Diencephalon (tissue), 1 donor: ENCODE measurements at places on chromosomes 3 and 15. TPM values are rescaled to one million over a fixed set of nuclear protein-coding genes. Genes with fewer than 3 reads are reported as not detected.

Gene FETUB
- total RNA-seq = not detected

Gene MAP2K1
- 47.5 TPM for total RNA-seq

Gene MYO5C
- total RNA-seq = 3.0 TPM

Gene SPTSSB
- total RNA-seq = 33.9 TPM

Gene LRRC2
- 1.2 TPM for total RNA-seq

Gene EXD1
- under 0.01 TPM for total RNA-seq

Gene GABRR3
- total RNA-seq = not detected

Gene STRIT1
- 2.1 TPM for total RNA-seq

Gene ZNF619
- 6.2 TPM for total RNA-seq

Gene SNURF
- total RNA-seq = 67.6 TPM

Gene C3orf22
- not detected for total RNA-seq

Gene NDUFAF3
- 34.6 TPM for total RNA-seq

Gene OIP5
- total RNA-seq = 3.9 TPM

Gene LMAN1L
- not detected for total RNA-seq

Gene CACNA2D3
- total RNA-seq = 69.7 TPM

Gene DUOXA1
- total RNA-seq = not detected

Gene ANKRD63
- 2.3 TPM for total RNA-seq

Gene CACNA1D
- total RNA-seq = 30.9 TPM

Gene BUB1B
- total RNA-seq = 22.6 TPM

Gene ADPRH
- total RNA-seq = 2.3 TPM

Gene DCP1A
- 13.1 TPM for total RNA-seq

Gene BCL2A1
- 3.0 TPM for total RNA-seq

Gene FBXO40
- not detected for total RNA-seq

Gene ACTRT3
- total RNA-seq = 9.2 TPM

Gene CPNE4
- total RNA-seq = 51.4 TPM

Gene DAZL
- 0.23 TPM for total RNA-seq

Gene CLDN11
- total RNA-seq = 18.2 TPM

Gene GOLGA6L7
- not detected for total RNA-seq

Gene SYNM
- 14.8 TPM for total RNA-seq

Gene INAFM2
- 10.6 TPM for total RNA-seq

Gene GP5
- total RNA-seq = under 0.01 TPM

Gene C3orf49
- total RNA-seq = not detected

Gene SLITRK3
- 26.5 TPM for total RNA-seq

Gene CCRL2
- total RNA-seq = 1.4 TPM

Gene TEX55
- total RNA-seq = not detected

Gene IGSF11
- 19.6 TPM for total RNA-seq

Gene IL17RB
- 9.0 TPM for total RNA-seq

Gene ARIH2
- total RNA-seq = 70.6 TPM

Gene RHOV
- 7.4 TPM for total RNA-seq

Gene TRH
- 29.1 TPM for total RNA-seq

Gene TMC3
- 0.23 TPM for total RNA-seq

Gene TIMP4
- 11.1 TPM for total RNA-seq

Gene TMEM266
- total RNA-seq = 12.5 TPM

Gene MEGF11
- 6.9 TPM for total RNA-seq

Gene TGM5
- total RNA-seq = not detected

Gene CCR8
- total RNA-seq = not detected

Gene FILIP1L
- 3.5 TPM for total RNA-seq

Gene B3GNT5
- 22.6 TPM for total RNA-seq

Gene CMTM8
- total RNA-seq = 1.4 TPM

Gene DLL4
- 5.1 TPM for total RNA-seq

Gene SLC35G2
- 33.0 TPM for total RNA-seq

Gene AADAC
- not detected for total RNA-seq

Gene CEP63
- 28.1 TPM for total RNA-seq

Gene AMOTL2
- 42.9 TPM for total RNA-seq

Gene SLC22A14
- 0.69 TPM for total RNA-seq

Gene PPP2R3A
- 26.1 TPM for total RNA-seq

Gene GP9
- total RNA-seq = not detected

Gene IL20RB
- total RNA-seq = 0.92 TPM

Gene LTK
- total RNA-seq = 0.23 TPM

Gene OSTN
- 0.92 TPM for total RNA-seq
